Activated CD8-positive, alpha-beta memory T cell treated with anti-CD3 and anti-CD28 coated beads, Interleukin-2, amount 10 ng/mL, durations not matched to agents 7 days and 5 days (primary cell): ENCODE measurements at places on chromosomes 1 and 21.
A peak's percentile ranks its signal among the peaks of the same experiment; 100 is the strongest.

DNA sequence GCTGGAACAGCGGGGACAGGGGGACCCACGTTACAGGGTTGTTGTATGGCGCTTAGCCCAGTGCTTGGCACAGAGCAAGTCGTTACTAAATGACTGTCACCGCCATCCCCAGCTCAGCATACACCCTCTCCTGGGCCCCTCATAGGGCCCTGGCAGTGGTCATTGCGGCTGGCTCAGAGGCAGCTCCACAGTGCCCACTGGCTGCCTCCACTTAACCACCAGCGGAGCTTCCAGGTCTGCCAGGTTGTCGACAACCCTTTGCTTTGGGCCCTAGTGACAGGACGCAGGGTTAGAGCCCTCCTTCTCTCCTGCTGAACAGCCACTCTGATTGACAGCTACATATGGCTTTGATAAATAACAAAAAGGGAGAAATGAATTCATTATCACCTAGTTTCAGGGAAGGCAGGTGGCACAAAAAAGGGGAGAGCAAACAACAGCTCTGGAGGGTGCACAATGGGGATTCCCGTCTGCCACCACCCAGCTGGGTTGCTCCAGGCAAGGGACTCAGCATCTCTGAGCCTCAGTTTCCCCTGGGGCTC is 4.8 kb downstream of the EFHD2 start:
- no peak for DNase-seq

GRCh38 chr1:91872559-91873081 is 13.3 kb downstream of the TGFBR3 start:
- peak; percentile 72 for DNase-seq

DNA sequence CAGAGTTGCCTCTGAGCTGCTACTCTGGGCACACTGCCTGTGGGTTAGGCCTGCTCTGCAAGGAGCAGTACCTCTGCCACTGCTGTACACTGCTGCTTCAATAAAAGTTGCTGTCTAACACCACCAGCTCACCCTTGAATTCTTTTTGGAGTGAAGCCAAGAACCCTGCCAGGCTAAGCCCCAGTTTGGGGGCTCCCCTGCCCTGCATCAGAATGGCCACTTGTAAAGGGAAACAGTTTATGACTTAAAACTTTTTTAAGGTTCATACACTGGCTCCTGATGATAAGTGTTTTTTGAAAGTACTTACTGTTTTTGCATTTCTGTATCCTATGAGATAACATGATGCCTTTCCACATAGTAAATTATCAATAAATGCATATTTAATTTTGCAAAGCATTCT is 310.0 kb downstream of the LMO4 start:
- DNase-seq = no peak

DNA sequence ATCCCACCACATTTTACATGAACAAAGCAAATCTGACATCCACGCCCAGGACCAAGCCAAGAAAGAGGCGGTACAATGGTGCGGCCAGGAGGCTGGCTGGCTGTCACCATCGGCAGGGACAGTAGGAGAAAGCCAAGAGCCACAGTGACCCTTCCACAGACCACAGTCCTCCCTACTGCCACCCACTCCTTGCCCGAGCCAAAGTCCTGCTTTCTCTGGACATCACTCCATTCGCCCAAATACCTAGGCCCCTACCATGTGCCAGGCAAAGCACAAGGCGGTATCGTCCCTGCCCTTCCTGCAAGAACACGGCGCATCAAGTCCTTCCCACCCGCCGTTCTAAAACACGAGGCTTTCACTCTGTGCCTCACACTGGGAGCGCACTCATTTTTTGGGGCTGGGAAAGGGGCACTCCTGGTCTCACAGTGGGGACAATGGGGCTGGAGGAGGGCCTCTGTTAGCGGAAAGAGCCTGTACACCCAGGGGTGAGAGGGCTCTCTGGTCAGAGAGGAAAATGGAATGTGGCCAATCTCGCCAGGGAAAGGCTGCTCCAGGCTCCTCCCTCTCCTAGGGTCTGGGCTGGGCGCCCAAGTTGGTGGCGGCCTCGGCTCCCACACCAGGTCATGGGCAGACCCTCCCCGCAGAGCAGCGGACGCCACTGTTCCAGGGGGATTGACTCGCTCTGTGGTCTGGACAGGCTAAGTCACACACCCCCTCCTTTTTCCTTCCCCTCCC is 26.5 kb downstream of the SSBP3 start:
- no peak for DNase-seq

GRCh38 chr1:3078871-3079270 is 9.9 kb downstream of the PRDM16 start:
- no peak for DNase-seq

GRCh38 chr1:50929376-50929958 is 30.6 kb downstream of the FAF1 start:
- DNase-seq = no peak

DNA sequence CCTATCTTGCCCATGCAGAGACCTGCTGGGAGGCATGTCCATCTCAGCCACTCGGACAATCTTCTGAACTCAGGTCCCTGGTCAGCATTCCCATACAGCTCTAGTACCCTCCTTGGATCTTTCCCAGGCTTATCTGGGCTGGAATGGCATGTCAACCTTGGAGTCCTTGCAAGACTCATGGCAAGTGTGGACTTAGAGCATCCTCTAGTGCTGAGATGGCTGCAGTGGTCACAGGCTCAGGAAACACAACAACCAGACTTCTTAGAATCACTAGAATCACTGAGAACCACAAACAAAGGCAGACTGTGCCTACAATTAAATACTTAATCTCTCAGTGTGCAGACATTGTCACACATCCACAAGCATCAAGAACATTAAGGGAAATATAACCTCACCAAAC is 73.1 kb upstream of the TSHB start:
- DNase-seq = no peak

DNA sequence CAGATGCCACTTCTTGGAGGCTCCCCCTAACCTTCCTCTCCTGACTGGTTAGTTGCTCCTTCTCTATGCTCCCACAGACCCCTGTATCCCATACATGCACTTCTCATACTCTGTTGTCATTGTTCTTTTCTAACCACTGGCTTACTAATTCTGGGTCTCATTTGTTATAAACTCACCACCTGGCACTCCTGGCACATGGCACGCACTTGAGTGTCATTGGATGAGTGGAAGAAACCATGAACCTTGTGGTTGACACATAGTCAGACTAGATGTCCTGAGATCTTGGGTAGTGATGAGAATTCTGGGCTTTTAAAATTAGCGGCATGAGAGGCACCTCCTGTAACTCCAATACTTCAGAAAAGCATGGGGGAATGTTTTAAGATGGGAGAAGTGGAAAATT is 49.3 kb downstream of the TRIM62 start:
- peak; percentile 40 for DNase-seq

DNA sequence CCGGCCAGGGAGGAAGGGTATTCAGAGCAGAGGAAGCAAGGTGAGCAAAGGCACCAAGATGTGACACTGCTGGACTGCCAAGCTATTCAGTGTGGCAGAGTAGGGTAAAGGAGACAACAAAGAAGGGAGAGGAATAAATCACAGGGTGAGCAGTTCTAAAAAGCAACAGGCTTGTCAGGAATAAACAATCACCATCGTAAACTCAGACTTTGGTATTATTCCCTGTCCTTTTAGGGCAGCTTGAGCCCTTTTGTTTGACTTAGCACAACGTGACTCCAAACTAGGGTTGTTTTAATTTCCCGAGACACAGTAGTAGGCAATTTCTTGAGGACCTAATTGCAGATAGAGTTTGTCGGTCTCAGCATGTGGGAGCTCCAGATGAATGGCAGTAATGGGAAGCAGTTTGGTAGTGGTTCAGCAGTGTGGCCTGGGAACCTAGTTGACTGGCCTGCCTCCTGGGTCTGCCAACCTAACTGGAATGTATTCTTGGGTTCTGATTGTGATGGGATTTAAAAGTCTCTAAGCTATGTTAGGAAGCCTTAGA is 4.3 kb downstream of the CR1L start:
- DNase-seq = no peak

DNA sequence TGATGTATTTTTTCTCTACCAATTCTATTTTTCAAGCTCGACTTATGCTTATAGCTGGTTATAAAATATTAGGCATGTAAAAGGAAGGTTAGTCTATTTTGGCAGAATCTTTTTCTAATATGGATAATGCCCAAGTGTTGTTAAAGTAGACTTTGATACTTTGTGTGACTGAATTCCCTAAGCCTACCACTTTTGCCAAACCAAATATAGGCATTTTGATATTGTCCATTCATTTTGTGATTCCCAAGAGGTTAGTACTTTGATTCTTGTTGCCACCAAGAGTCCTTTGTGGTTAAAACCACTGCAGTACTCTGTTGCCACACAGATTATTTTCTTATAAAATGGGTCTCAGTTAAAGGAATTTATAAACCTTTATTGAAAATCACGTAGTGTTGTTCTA is 4.2 kb downstream of the WDR3 start:
- DNase-seq = no peak
